HCEC 1CT (cell line): ENCODE measurements at places on chromosomes 12 and 14.

DNA sequence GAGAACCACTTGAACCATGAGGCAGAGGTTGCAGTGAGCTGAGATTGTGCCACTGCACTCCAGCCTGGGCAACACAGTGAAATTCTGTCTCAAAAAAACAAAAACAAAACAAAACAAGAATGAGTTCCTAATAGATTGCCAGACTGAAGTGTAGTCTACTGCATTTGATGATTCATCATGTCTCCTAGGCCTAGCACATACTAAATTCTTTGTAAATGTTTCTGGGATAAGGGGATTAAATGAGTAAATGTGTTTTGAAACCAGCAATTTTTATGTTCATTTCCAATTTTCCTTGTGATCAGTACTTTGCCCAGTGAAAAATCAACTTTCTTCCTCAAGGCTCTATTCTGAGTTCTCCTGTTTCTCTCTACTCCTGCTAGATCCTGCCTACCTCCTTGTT, 2.9 kb upstream of the DYRK2 start:
- peak; percentile 77 for DNase-seq

- no peak for DNase-seq
These were observed 203.8 kb downstream of the CRADD start for GRCh38 chr12:93880853-93881522.

GRCh38 chr14:51593397-51593796, 58.3 kb upstream of the FRMD6 start:
- peak; percentile 57 for DNase-seq

GRCh38 chr12:6584293-6584692, 16.2 kb upstream of the NOP2 start:
- no peak for DNase-seq

DNA sequence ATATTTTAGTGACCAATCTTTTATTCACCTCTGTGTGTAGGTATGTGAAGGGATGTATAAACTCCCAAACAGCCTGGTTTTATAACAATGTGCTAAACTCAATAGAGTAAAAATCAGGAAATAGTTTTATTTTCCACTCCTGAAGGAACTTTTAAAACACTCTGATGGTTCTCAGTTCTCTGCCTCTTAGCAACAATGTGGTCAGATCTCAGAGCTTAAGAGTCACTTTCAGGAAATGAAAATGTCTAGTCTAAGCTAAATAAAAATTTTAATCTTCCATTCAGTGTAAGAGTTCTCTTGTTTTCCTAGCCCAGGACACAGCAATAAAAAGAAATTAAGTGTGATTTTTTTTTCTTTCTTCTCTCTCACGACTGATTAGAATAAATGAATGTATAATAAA, 718.0 kb downstream of the C12orf50 start:
- no peak for DNase-seq

DNA sequence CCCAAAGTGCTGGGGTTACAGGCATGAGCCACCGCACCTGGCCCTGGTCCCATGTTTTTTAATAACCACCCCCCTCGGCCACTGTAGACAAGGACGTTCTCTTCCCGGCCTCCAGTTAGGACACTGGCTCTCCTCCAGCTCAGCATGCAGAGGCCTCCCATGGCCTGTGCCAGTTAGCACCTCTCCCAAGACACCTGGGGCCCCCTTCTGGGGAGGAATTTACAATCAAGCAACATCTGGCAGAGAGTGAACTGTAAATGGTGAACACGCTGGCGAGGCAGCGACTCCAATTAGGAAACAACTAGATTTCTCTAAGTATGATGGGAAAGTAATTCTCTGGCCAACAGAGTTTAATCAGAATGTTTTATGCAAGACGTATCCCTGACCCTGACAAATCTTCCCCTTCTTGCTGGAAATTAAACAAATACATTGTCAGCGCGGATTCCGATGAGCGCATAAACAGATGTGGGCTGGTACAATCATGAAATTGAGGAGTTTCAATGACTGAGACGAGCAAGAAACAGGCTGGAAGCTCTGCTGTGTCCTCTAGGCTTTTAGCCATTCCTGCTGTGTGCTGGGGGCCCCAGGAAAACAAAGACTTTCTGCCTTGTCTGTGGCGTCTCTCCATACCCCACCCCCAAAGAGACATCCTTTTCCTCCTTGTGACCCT, 61.7 kb upstream of the DLK1 start:
- peak; percentile 39 for DNase-seq

DNA sequence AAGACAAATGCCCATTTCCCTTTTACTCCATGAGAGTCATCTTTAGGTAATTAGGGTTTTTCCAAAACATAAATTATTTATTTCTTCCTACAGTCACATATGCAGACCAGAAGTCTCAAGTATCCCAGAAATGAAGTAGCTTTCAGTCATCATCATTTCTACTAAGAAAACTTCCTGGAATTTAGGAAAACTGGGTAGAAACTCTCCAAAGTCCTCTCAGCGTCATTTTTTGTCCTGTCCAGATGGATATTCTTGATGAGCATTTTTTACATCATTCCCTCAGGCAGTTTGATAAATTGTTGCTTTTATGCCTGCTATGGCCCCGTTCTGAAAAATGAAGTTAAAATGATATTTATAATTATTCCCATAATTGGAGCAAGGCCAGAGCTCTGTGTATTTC, 93.9 kb upstream of the DCN start:
- no peak for DNase-seq

DNA sequence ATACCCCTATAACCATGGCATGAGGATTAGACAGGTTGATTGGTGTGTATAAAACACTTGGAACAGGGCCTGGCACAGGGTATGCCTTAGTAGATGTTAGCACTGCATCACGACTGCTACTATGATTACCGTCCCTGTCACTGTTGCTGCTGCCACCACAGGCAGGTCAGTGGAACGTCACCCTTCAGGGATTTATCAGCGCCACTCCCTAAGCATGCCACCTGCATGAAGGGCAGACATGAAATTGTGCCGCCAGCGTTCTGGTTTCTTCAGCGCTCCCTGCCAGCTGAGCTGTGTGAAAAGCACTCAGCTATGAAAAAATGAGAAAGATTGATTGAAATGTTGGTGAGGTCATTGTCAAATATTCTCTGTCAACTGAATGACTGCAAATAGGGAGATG, 477.0 kb downstream of the DPF3 start:
- DNase-seq = no peak

- no peak for DNase-seq
These were observed 62.6 kb downstream of the DUSP6 start for GRCh38 chr12:89289720-89290119.

DNA sequence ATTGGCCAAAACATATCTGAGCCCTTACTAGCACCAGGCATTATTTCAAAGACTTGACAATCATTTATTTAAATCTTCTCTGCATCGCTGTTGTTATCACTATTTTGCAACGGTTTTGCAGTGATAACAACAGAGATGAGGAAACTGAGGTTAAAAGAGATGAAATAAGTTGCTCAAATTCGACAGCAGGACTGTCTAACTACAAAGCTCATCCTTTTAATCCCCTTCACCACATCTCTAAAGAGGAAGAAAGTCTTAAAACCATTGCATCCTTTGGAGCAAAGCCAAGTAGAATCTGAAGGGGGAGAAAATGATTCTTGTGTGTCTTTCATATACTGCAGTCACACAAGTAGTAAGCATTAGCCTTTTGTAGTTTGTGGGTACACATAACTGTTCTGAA, 14.8 kb upstream of the ETNK1 start:
- DNase-seq = no peak

DNA sequence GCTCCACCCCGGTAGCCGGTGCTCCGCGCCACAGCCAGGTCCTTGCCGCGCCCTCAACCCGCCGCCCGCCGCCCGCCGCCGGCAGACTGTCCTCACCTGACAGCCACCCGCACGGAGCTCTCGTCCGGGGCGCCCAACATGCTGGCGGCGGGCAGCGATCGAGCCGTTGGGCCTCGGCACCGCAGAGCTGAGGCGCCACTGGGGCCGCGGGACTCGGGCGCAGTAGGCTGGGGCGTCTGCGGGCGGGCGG, 164 bp downstream of the KIF21A start:
- DNase-seq = no peak

GRCh38 chr14:21846227-21846885, 172.7 kb upstream of the OR4E1 start:
- no peak for DNase-seq

GRCh38 chr12:131105736-131106348, 152.1 kb downstream of the ADGRD1 start:
- no peak for DNase-seq

DNA sequence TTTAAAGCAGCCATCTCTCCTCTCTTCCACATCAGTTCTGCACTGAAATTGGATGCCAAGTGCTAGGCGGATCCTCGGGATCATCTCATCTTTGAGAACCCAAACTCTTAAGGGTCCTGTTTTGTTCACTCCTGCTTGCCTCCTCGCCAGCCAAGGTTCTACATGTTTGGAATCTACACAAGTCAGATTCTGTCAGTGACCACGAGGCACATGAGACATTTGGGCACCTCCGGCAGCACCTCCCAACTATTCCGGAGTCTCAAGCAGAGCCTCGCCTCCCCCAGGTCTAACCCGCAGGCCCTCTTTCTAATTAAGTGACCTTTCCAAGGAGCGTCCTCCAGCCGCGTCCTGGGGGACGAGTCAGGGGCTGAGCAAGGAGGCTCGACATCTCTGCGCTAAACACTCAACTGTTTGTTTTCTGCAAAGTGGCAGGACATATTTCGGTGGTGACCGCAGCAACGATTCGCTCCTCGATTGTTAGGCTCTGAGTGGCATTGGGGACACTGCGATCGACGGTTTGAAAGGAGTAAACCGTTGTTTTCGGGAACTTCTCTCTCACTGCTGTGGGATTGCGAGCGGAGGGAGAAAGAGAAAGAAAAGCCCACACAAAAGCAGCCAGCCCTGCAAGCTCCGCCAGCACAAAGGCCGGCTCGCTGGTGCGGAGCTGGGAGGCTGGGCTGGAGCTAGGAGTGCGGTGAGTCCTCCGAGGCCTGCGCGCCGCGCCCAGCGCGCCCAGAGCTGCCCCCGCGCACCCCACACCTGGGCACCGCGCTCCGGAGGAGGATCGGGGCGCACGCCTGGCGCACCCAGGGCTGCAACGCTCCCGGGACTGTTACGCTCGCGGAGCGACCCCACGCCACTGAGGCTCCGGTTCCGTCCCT, 640 bp downstream of the ARMH4 start:
- DNase-seq = no peak

DNA sequence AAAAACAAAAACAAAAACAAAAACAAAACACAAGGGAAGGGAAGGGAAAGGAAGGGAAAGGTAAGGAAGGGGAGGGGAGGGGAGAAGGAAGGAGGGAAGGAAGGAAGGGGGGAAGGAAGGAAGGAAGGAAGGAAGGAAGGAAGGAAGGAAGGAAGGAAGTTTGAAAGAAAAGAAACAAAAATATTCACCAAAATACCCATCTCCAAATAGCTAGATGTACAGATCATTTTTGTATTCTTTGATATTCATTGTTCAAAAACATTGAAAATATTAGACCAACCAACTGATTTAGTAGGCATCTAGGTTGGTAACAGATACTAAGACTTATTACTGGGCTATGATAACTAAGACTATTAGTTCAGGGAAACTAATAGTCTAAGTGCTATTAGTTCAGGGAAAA, 39.1 kb upstream of the USP15 start:
- DNase-seq = no peak

DNA sequence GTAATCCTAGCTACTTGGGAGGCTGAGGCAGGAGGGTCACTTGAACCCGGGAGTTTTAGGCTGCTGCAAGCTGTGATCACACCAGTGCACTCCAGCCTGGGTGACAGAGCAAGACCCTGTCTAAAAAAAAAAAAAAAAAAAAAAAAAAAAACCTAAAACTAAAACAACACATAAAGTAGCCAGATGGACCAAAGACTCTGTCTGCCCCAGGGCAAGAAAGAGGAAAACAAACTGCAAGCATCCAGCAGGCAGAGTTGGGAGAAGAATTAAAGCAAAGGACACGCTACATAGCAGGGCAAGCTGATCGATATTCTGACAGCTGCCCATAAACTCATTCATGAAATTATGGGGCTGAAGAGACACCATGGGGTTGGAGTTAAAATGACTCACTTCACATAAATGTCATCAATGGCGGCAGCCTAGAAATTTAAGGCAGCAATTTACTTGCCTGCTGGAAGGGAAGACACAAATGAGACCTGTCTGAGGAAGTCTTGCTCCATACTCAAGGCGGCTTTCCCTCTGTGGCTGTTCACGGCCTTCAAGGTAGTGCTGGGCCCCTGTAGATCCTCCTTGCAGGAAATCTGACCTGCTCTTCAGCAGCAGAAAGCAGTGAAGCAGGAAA, 259.1 kb upstream of the FKBP4 start:
- DNase-seq = no peak

GRCh38 chr14:67487332-67487731, 1.2 kb downstream of the TMEM229B start:
- DNase-seq = no peak

DNA sequence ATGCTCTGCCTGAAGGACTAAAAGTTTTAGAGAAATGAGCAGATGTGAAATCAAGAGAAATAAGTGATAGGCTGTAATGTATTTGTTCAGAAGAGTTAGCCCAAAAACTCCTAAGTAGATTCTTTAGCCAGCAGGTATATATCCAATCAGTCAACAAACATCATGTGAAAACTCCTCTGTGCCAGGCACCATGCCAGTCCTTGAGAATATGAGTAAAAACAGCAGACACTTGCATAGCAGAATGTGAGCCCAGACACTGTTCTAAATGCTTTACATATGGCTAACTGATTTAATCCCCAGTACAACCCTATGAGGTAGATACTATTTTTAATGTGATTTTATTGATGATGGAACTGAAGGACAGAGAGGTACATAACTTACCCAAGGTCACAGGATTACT, 329.8 kb downstream of the PAWR start:
- no peak for DNase-seq

- DNase-seq = no peak
These were observed 27.9 kb downstream of the MOAP1 start for GRCh38 chr14:93156693-93157369.

GRCh38 chr12:215116-215515, 1.2 kb upstream of the SLC6A12 start:
- no peak for DNase-seq

- DNase-seq = peak; percentile 66
These were observed 136.3 kb downstream of the AEBP2 start for GRCh38 chr12:19575337-19576243.

GRCh38 chr14:80077262-80077661, 134.0 kb downstream of the DIO2 start:
- no peak for DNase-seq

DNA sequence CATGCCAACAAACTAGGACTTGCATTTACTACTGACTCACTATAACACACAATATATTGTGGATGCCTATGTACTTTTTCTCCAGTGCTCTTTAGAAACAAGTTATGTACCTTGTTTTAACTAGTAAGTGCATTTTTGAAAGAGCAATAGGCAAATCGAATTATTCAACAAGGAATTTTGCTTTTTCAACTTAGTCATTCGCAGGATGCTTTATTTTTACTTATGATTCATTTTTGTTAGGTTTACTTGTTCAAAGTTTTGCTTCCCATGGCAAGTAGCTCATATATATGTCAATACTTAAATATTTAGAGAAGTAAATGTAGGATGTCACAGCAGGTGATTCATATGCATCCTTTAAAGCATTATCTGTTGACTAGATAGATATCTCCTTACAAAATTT, 149.8 kb downstream of the PELI2 start:
- peak; percentile 28 for DNase-seq

GRCh38 chr14:31949709-31950108, 127.4 kb upstream of the ARHGAP5 start:
- peak; percentile 56 for DNase-seq

GRCh38 chr12:13687633-13688032, 293.8 kb downstream of the GRIN2B start:
- no peak for DNase-seq

- DNase-seq = no peak
These were observed 11.1 kb upstream of the SIVA1 start for GRCh38 chr14:104741803-104742251.
